ENCODE measurements at places on chromosomes 6 and 20.

- no peak for DNase-seq
Measured at GRCh38 chr20:62823688-62824475, 7.0 kb downstream of the COL9A3 start.

- DNase-seq = no peak
Measured at GRCh38 chr20:38454556-38455473, 17.8 kb upstream of the RALGAPB start.

GRCh38 chr20:14566505-14566904 lies 229.1 kb upstream of the FLRT3 start:
- DNase-seq = no peak

GRCh38 chr6:44508646-44509045 lies 121.1 kb downstream of the CDC5L start:
- DNase-seq = no peak

GRCh38 chr6:69735027-69735426 lies 61.8 kb downstream of the LMBRD1 start:
- DNase-seq = no peak

DNA sequence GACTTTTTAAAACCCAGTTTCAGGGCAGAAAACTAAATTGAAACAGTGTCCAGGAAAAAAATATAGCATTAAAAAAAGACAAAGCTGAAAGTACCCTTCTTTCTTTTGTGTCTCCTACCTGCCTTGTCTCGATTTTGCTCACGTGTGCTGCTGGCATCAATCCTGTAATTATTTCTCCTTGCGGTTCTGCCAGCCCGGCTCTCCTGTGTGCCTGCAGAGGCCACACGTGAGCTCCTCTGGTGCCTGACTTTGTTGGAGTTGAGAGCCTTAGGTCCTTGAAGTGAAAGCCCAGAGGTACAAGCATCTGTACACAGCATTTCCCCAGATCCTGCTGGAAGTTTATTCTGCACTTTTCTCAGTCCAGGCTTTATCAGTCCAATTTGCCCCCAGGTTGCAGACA lies 36.5 kb downstream of the GHRH start:
- DNase-seq = no peak

GRCh38 chr6:19465256-19465655 lies 371.9 kb upstream of the ID4 start:
- DNase-seq = no peak

DNA sequence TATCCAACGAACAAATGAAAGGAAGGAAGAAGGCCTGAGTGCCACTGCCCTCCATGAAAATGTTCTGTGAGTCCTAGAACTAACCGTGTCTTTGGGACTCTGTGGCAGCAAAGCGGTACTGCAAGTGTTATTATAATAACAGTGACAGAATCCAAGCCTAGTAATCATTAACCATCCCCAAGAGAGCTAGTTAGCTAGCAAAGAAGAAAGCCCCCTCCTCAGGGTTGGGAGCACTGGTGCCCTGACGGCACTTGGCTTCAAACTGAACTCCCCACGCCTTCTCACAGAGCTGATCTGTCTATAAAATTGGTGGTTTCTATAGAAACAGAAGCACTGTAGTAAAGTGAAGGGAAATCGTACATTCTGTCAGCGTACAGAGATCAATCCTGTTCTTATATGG lies 239.8 kb downstream of the PTPRT start:
- DNase-seq = no peak

Data from occipital lobe (tissue), 3 donors.